ENCODE measurements at places on chromosomes 11 and 22. TPM values are rescaled to one million over a fixed set of nuclear protein-coding genes. Genes with fewer than 3 reads are reported as not detected.
A peak's percentile ranks its signal among the peaks of the same experiment; 100 is the strongest.

- no peak for DNase-seq
Measured at GRCh38 chr11:48034926-48035871, 54.8 kb downstream of the PTPRJ start.

The PAMR1 gene
- 14.7 TPM for total RNA-seq

The SUSD2 gene
- 8.3 TPM for total RNA-seq

DNA sequence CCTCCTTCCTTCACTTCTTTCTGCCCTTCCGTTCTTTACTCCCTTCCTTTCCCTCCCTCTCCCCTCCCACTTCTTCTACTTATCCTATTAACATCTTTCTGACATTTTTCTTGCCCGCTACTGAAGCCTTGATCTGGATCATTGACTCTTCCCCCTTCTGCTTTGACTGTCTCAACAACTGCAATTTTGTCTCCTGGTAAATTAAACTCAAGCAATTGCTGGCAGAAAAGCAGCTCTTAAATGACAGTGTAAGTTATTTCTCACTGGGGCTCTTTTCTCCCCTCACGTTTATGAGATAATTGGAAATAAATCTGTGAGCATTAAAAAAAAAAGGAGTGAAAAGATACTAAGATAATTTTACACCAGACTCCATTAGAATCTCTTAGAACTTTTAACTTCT is 120.0 kb downstream of the SLC17A6 start:
- DNase-seq: no peak

- no peak for DNase-seq
Measured at GRCh38 chr22:33639588-33640254, 280.6 kb downstream of the LARGE1 start.

DNA sequence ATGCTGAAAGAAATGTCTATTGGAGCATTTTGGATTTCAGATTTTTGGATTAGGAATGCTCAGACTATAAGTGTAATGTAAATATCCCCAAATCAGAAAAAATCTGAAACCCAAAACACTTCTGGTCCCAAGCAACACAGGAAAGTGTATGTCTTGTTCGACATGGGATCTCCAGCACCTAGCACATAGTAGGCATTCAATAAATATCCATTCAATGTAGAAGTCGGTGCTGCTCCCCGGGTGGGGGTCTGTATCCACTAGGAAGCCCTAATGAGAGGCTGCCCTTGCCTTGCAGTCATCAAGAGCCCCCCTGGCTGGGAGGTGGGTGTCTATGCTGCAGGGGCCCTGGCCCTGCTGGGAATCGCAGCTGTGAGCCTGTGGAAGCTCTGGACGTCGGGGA is 11.4 kb downstream of the SYT12 start:
- DNase-seq: no peak

DNA sequence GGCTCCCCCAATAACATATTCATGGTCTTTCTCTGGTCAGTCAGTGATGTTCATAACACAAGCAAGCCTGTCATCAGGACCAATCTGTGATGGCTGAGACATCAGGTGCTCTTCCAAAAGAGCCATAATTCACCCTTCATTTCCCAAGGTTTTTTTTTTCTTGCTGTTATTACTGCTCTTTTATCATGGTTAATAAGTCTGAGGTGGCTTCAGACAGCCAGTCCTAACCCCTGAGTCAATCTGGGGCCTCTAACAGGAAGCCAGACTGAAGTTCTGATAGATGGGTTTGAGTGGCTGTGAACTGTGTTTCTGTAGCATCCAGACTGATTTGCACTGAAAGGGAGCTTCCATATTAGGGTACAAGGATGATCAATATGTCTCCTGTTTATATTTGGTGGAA is 8.8 kb downstream of the EHF start:
- DNase-seq: no peak

- DNase-seq: no peak
Measured at GRCh38 chr11:45208135-45208534, 61.7 kb downstream of the PRDM11 start.

The SMC1B gene
- 0.21 TPM for total RNA-seq

DNA sequence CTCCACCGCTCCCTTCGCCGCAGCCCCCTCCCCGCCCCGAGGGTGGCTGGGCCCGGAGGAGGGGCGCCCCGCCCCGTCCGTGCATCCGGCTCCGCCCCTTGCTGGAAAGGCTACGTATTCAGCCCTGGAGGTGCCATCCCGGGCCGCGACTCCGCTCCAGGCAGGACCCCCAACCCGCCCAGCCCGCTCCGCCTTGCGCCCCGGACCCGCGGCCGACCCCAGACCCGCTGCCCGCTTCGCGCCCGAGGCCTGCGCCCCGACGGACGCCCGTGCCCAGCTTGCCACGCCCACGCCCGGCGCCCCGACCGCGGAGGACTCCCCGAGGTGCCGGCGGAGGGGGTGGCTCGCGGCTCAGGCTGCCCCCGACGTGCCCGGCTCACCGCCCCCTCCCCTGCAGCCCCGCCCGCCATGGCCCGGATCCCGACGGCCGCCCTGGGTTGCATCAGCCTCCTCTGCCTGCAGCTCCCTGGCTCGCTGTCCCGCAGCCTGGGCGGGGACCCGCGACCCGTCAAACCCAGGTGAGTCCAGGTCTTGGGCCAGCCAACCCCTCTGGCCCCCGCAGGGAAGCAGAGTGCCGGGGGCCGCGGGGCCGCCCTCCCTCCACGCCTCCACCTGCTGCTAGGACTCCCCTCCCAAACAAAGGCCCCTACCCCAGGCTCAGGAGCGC is at the start of gene ADM2:
TSS of gene ADM2 (plus strand) at position 104 of the 667 bp plus-strand sequence. CDS start at position 409, 305 bp downstream.
- DNase-seq: no peak

DNA sequence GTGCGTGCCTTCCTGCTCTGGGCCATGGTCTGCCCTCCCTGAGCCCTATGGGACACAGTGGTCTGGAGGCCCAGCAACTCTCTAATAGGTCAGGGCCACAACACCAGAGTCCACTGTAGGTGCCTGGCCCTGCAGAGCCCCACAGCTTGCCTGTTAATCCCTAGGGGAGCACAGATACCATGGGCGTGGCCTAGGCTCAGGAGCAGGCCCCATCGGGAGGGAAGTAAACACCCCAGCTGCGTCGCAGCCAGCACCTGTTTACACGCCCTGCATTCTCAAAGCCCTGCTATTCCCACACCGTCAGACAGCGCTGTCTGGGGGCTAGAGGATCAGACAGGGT is 2.5 kb downstream of the KCTD17 start:
- DNase-seq: no peak

- no peak for DNase-seq
Measured at GRCh38 chr22:43050995-43051394, 36.0 kb upstream of the PACSIN2 start.

- DNase-seq: no peak
Measured at GRCh38 chr11:112730591-112730990, 230.6 kb upstream of the NCAM1 start.

The NAT10 gene
- 79.8 TPM for total RNA-seq

The ST3GAL4 gene
- 46.4 TPM for total RNA-seq

DNA sequence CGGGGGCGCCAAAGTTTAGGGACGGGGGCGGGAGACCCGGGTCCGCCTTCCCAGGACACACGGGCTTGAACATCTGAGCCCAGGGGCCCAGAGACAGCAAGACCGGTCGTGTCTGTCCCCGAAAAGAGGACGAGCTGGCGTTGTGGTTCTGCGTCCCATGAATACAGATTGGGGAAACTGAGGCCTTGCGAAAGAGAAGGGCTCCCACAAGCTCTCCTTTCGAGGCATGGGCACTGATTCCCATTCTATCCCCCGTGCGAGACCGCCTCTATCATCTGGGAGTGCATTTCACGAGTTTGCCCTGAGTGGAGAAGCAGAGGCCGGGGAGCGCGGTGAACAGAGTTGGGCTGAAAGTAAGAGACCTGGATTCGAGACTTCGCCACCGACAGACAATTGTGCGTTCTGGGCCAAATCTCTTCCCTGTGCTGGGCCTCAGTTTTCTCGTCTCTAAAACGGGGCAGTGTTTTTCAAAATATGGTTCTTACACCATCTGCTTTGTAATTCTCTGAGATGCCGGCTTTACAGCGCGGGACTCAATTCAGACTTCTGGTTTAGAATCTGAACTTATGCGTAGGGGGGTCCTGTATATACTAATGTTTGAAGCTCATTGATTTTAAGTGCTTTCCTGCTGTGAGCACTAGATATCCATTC is 471 bp downstream of the RNF185 start:
- no peak for DNase-seq

DNA sequence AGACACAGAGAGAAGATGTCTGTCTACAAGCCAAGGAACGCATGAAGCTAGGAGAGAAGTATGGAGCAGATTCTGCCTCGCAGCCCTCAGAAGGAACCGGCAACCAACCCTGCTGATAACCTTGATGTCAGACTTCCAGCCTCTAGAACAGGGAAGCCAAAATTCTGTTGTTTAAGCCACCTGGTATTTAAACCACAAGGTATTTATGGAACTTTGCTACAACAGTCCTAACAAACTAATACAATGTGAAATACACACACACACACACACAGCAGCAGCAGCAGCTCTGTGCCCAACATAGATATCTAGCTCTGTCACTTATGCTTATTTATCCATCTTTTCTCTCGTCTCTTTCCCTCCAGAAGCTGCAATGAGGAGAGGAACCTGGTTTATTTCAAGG is 400.0 kb downstream of the ETS1 start:
- no peak for DNase-seq

DNA sequence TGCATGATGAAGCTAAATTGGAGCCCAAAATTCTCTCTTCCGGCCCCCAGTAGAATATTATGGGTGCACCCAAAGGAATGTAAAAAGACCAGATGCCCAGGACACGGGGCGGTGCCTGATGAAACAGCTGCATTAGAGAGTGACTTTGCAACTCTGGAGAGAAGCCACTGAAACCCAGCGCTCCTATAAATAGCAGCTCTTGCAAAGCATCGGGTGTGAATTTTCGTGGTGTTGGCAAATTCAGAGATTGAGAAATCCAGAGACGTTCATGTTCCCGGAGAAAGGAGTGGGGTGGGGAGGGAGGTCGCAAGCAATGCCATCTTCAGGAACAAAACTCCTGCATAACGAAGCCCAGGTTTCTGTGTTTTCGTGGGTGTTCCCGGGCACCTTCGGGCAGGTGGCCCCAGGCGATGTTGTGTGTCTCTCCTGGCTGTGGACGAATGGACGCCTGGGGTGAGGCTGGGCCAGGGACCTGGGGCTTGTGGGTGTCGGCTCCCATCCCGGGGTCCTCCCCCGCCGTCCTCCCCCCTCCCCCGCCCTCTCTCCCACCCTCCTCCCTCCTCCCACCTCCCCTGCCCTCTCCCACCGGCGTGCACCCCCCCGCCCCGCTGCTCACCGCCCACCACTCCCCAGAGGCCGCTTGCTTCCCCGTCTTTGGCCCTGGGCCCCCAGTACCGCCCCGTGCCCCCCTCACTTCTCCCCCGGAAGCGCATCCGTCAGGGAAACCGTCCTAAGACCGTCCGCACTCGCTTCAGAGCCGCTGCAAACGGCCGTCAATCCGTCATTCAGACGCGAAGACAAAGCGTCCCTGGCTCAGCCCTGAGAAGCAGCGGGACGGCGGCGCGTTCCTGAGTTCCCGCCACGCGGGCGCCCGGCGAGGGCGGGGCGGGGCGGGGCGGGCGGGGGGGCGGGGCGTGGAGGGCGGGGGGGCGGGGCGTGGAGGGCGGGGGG is 26.7 kb upstream of the TOLLIP start:
- DNase-seq: peak; percentile 79

DNA sequence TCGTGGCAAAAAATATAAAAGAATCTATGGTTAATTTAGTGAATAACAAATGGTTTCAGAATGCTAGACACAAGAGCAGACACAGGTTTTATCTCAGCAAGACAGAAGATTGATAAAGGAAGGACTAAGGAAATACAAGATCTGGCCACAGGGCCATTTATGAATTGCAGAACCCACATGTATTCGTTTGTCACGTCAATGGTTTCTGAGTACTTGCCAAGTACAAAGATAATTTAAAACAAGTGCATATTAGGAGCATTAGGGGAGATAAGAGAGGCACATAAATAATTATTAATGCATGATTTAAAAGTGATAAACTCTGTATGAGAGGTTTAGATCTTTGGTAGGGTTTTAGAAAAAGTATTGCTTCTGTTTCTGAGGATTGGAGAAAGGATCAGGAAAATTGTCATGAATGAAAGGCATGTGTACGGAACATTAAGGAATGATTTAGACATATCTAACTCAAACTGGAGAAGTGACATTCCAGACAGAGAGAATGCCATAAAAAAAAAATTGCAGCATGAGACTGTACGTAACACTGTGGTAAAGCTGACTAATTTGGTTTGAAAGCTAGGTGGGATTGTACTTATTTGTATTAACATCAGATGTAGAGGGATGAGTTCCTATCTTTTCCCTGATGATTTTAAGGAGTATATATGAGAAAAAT is 727.1 kb downstream of the NELL1 start:
- DNase-seq: no peak

The NCR3LG1 gene
- 3.4 TPM for total RNA-seq

DNA sequence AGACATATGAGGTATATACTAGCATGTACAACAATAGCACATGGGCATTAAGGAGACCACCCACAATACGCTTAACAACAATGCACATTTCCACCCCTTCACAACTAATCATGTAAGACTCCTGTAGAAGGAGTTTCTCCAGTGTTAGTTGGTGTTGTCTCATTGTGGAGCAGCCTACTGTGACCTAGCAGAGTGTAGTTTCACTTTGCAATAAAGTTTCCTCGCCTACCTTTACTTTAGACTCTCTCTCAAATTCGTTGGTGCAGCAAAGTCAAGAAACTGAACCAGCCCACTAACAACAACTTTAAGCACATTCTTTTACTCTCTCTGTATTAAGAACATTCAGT is 863.6 kb downstream of the FAM181B start:
- DNase-seq: no peak
